ENCODE measurements at places on chromosomes 7 and 10. TPM values are rescaled to one million over a fixed set of nuclear protein-coding genes. Genes with fewer than 3 reads are reported as not detected.

The HERPUD2 gene
- 45.2 TPM for total RNA-seq

The ICA1 gene
- 25.5 TPM for total RNA-seq

The TSPAN15 gene
- 26.5 TPM for total RNA-seq

The GARS1 gene
- total RNA-seq = 83.7 TPM

The EN2 gene
- 0.98 TPM for total RNA-seq

The CTAGE4 gene
- 6.6 TPM for total RNA-seq

The PTF1A gene
- not detected for total RNA-seq

The PRKCQ gene
- total RNA-seq = 3.7 TPM

The MSS51 gene
- 1.5 TPM for total RNA-seq

The TBX20 gene
- total RNA-seq = 0.49 TPM
